Stimulated activated CD8-positive, alpha-beta memory T cell treated with anti-CD3 and anti-CD28 coated beads, Interleukin-15, amount 100 ng/mL, for 4 hours (primary cell): ENCODE measurements at places on chromosomes 1 and 21.

DNA sequence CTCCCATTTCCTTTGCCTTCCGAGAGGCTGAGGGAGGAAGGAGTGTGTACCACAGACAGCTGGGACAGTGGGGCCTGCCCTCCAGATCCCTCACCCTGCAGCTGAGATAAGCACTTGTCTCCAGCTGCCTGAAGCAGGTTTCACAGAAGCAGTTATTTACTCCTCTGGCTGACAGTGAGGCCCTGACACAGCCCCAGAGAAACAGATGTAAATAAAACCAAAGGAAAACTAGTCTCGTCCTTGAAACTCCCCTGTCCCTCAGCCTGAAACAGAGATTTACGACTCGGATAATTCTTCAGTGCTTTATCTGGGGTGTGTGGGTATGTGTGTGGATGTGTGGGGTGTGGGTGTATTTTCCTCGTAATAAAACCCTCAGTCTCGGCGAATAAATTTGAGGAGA is 181.1 kb downstream of the IGSF21 start:
- no peak for DNase-seq

DNA sequence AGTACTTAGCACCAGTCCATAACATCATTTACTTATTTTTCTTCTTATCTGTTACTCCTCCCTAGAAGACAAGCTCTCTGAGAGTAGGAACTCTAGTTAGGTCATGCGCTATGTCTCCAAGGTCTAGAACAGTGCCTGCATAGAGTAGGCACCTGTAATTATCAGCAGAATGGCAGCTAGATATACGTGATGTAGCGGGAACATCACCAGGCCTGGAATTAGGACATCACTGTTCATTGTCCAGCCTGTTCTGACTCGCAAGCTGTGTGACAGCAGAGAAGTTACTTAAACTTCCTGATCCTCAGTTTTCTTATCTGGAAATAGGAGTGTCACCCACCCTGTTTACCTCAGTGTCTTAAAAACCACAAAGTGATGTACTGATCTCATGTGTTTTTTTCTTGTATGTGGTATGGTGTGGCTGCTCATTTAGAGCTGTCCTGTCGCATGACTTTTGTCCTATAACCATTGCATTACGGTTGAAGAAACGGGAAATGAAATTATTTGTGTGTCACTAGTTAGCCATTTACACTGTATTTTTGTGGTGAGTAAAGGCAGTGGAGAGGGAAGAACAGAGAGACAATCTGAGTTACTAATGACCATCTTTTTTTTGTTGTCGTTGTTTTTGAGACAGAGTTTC is 37.1 kb upstream of the EXO1 start:
- no peak for DNase-seq

DNA sequence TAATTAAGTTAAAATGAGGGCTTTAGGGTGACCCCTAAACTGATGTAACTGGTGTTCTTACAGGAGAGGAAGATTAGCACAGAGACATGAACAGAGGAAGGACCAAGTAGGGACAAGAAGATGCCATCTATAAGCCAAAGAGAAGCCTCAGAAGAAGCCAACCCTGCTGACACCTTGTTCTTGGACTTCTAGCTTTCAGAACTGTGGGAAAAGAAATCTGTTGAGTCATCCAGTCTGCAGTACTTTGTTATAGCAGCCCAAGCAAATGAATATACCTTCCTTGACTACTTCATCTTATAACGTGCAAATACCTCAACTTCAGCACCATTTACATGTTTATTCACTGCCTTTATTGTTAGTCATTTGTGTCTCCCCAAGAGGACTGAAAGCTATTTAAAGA is 3.4 kb downstream of the ZBTB21 start:
- no peak for DNase-seq

DNA sequence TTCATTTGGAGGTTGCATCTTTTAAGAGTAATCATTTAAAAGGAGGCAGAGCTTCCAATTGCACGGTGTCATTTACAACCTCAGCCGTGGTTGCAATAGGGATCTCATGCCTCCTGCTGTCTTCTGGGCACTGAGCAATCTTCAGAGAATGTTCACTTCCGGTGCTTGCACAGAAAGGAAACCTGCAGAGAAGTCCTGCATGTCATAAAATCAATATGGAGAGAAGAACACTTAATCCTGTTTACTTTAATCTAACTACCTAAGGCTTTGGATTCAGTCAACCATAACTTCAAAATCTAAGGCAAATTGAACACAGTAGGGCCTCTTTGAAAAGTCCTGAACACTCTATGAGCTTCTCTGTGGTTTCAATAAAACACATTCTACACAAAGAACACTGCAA is 11.3 kb upstream of the MAP10 start:
- DNase-seq: no peak

DNA sequence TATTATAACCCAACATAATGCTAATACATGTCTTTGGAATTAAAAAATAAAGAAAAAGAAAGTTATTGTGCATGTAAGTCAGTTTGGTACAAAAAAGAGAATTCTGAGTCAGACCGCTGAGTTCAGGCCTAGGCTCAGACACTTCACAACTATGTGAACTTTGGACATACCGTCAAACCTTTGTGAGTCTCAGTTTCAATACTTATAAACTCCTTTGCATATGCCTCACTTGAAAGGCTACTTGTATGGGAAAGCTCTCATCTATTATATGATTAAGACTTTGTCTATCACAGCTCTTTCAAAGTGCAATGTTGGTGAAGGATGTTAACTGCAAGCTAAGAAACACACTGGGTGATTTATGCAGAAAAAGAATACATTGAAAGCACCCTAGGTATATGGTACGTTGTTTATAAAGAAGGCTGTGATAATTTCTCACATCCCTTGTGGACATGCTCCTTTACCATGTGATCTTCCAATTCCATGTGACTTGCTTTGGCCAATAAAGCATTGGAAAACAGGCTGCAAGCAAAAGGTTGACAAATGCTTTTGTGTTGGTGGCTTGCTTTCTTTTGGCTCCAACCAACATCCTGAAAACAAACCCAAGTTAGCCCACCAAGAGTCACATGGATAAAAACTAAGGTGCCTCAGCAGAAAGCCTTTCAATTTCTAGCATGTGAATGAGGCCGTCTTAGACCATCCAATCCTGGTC is 49.6 kb downstream of the INTS7 start:
- DNase-seq: no peak

- no peak for DNase-seq
These were observed 26.4 kb downstream of the OR14A16 start for GRCh38 chr1:247797518-247797917.

GRCh38 chr1:212133319-212133718 is 97.8 kb downstream of the DTL start:
- DNase-seq: no peak

- no peak for DNase-seq
These were observed 51.1 kb downstream of the IER5 start for GRCh38 chr1:181139631-181140061.

DNA sequence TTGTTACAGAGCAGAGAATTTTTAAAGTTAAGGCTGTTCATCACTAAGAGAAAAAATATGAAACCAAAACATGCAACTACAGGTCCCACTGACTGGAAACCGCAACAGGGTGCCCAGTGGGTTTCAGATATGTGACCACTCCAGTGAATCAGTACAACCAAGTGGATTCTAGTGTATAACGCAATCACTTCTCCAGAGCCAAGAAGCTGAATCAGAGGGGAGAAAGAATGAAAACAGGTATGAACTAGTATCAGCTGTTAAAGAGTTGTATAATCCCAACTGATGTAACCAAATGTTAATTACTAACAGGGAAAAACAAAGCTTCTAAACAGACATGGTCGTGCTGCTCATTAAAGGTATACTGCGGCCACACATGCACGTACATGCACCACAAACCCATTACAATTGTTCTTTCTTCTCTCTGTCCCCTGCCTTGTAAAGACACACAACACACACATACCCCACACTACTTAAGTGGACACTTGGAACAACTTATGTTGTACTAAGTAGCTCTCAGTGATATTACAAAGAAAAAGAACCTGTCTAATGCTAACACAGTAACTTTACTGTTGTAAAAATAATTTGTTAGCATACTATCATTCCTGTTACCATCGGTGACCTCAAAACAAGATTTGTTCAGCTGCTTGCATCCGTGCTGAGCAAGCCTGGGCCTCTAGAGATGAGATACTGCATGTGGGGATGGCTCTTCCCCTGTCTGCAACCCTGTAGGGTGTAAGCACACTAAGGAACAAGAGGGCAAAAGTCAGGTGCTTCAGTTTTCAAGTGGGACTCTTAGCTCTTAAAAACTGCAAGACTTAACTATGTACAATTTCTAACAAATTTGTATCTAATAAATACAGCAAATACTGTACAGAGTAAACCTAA is 74.2 kb downstream of the PTPN14 start:
- no peak for DNase-seq

DNA sequence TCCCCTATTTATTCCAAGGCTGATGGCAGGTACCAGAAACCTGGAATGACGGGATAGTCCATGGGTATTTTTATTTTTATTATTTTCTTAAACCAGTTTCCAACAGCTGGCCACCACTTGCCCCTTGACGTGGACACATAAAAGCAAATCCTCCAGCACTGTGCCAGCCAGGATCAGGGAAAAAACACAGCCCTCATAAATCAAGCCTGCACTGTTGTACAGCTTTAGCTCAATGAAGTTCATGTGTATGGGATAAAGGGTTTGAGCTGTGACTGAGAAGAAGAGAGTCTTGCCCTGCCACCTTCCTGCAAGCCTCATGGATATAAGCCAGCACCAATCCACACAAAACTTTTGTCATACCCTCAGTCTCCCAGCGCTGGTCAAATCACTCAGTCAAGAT is 303.8 kb upstream of the SPAG17 start:
- no peak for DNase-seq

GRCh38 chr1:23772049-23772853 is 6.0 kb upstream of the PITHD1 start:
- peak; percentile 60 for DNase-seq

GRCh38 chr1:94071976-94072375 is 49.0 kb downstream of the ABCA4 start:
- no peak for DNase-seq

- no peak for DNase-seq
These were observed 157.2 kb upstream of the NFIA start for GRCh38 chr1:60924964-60925798.

GRCh38 chr1:42981255-42981805 is 22.7 kb upstream of the SLC2A1 start:
- DNase-seq: no peak

- DNase-seq: no peak
These were observed 543.0 kb upstream of the B3GALT2 start for GRCh38 chr1:193729429-193729828.

DNA sequence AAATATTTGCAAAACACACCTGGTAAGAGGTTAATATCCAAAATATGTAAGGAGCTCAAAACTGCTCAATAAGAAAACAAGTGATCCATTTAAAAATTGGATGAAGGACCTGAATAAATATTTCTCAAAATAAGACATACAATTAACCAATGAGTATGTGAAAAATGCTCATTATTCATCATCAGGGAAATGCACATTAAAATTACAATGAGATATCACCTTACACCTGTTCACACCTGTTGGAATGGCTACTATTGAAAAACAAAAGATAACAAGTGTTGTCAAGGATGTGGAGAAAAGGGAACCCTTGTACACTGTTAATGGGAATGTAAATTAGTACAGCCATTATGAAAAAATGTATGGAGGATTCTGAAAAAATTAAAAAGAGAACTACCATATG is 136.0 kb upstream of the GREM2 start:
- no peak for DNase-seq

DNA sequence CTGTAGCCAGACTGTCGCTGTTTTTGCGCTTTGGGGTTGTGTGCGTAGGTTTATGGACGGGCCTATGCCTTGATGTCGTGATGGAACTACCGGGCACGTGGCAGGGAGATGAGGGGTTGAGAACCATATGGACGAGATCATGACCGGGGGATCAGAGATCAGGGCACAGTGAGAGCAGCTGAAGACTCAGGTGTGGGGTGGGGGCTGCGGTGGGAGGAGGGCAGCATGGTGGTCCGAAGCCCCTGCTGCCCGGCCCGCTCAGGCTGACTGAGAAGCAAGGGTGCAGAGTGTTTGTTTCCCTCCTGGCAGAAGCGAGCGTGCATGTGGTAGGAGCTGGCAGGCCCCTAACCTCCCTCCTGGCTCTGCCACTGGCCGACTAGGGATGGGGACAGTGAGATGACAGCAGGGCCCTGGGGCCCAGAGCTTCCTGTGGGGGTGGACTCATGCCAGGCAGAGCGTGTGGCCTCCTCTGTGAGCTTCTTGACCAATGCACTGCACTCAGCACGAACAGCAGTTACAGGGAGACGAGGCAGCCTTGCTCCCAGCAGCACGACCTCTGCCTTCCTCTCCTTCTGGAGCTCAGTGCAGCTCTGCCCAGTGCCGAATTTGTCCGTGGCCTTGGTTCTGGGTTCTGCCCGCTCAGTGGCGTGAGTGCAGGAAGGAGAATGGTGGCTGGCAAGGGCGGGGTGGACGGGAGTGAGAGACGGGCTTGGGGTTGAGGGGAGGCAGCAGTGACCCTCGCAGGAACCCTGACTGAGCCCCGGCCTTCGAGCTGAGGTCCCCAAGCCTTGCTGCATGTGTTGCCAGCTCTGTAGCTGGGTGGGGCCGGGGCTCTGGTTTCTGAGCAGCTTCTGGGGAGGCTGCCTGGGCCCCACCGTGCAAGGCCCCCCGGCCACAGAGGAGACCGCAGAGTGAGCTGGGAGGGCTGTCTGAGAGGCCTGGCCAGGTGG is 22.2 kb upstream of the LRRC3 start:
- DNase-seq: no peak

DNA sequence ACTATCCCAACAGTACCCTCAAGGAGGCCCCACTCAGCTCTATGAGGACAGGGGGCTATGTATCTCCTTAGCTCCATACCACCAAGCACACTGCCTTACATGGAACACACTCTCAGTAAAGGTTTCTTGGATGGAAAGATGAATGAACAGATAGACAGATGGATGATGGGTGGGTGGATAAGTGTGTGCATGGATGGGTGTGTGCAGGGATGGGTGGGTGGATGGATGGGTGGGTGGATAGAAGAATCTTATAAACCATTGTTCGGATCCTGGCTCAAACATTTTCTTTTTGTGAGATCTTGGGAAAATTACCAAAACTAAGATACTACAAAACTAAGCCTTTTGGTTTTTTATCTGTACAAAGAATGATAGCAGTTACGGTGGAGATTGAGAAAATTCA is 111.0 kb upstream of the NFIA start:
- DNase-seq: no peak

GRCh38 chr1:57770772-57771171 is 346.9 kb upstream of the DAB1 start:
- no peak for DNase-seq

DNA sequence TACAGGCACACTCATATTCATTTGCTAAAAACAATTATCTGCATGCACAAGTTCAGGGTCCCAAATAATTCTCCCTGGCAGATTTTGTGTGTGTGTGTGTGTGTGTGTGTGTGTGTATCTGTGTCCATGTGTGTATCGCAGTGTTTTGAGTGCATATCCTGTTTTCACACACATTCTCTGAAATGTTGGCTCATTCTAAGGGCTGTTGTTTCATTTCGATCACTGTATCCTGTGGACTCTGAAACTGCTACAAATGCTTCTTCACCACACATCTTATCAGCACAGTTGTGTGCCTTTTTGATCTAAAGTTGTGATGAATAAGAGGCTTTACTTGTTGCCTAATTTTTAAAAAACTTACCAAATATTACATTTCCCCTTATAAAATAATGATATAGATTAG is 34.6 kb downstream of the NR5A2 start:
- no peak for DNase-seq
